DMS79 (cell line): ENCODE measurements at places on chromosomes 7 and 10.
A peak's percentile ranks its signal among the peaks of the same experiment; 100 is the strongest.

- no peak for DNase-seq
Measured at GRCh38 chr7:151053096-151053495, 4.6 kb downstream of the CDK5 start.

- no peak for DNase-seq
Measured at GRCh38 chr10:113454341-113455061, 98.4 kb upstream of the HABP2 start.

- DNase-seq, result no peak
Measured at GRCh38 chr7:150357270-150357669, 11.4 kb upstream of the REPIN1 start.

GRCh38 chr10:80163741-80164341, 31.3 kb downstream of the PLAC9 start:
- no peak for DNase-seq

DNA sequence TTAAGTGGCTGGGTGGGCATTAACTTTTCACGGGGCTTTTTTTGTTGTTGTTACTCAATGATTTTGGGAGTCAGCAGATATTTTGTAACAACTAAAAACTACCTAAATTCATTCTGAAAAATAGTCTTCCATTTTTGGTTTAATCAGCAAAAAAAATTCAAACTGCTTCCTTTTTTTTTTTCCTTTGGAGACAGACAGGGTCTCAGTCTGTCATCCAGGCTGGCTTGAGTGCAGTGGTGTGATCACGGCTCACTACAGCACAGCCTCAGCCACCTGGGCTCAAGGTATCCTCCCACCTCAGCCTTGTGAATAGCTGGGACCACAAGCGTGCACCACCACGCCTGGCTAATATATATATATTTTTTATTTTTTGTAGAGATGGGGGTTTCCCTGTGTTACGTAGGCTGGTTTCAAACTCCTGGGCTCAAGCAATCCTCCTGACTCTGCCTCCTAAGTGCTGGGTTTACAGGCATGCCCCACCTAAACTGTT, 36.5 kb downstream of the SKIDA1 start:
- DNase-seq, result no peak

DNA sequence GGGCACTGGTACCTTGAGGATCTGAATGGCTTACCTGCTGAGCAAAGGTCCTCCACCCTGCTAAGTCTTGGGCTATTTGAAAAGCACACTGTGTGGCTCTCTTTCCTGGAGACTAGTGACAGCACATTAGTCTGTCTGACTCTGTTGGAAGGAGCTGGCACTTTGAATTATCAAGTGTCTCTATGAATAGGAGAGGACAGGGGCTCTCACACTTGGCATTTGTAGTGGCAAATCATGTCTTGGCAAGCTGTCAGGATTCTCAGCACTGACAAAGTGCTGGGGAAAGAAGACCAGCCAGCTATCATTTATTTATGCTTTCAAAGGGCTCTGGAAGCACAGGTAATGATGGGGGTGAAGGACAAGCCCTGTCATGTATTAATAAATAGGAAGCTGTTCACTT, 62.8 kb downstream of the MTPN start:
- DNase-seq, result peak; percentile 80

DNA sequence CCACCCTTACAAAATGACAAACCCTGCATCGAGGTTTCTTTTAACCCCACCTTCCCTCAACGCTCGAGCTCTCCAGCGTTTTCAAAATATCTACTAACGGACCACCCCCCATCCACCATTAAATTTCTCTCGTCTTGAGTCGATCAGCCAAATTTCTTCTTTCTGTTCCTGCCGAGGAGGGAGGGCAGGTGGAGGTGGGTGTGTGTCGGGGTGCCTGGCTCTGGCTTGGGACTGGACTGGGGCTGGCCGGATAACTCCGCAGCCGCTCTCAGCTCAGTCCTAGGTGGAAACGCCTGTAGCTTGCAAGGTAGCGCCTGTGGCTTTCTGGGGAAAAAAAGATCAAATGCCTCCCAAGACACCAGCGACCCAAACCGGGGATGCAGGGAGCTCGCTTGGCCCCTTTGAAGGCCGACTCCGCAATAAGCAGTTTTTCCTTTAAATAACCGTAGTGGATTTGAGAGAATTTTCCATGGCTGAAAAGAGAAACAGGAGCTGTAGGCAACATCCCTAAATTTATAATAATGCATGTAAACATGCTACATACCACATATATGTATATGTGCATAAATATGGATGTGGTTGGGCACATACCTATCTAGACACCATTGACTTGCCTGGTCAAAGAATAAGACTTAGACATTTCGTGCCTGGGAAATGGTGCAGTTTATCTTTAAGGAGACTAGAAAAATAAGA, 1.9 kb upstream of the TMEM178B start:
- DNase-seq, result peak; percentile 61

GRCh38 chr7:148927123-148928045, 43.3 kb upstream of the EZH2 start:
- no peak for DNase-seq

DNA sequence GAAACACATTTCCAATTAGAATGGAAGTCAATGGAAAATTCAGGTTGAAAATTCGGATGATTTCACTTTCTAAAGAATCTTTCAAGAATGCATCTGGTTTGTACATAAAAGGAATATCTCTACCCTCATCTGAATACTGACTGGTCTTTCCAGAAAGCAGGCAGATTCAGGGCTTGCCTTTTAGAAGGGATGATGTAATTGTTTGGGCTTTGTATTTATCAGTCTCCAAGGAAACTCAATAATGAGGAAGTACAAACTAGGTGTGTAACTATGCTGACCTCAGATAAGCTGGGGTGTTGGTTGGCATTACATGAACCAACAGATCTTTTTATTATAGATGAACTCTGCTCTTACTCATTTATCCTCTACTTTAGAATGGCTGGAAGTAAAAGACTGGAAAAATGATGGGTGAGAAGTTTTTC, 24.1 kb downstream of the PDLIM1 start:
- no peak for DNase-seq

DNA sequence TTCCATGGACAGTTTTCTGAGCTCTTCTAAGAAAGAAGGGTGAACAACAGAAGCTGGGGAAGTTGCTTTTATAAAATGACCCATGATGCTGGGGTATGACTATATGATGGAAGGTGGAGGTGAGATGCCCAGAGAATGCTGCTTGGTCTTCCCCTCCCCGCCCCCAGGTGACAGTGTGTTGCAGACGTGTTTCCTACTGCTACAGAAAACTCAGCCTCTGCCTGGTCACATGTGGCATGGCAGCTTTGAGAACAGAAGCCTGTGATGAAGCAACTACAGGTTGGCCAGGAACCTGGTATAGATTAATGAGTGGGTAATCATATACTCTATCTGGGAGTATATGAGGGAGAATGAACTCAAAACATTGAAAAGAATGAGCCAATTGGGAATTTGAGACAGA, 67.1 kb downstream of the MTURN start:
- DNase-seq, result no peak

DNA sequence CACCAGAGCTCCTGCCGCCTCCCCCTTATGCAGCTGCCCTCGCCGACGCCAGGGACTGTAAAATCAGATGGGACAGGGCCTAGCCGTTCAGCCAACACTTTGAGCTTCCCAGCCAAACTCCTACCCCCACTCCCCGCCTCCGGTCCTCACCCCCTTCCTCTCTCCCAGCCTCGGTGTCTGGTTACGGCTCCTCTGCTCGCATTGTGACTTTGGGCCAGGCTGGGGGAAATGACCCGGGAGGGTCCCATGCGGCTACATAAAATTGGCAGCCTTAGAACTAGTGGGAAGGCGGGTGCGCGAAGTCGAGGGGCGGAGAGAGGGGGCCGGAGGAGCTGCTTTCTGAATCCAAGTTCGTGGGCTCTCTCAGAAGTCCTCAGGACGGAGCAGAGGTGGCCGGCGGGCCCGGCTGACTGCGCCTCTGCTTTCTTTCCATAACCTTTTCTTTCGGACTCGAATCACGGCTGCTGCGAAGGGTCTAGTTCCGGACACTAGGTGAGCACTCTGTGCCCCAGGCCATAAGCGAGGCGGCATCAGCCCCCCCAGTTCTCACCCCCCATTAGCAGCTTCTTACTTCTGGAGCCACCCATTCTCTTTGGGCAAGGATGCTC, at the start of gene KAZALD1:
TSS of gene KAZALD1 (plus strand) at position 366 of the 608 bp plus-strand sequence. CDS start 604 bp downstream, outside the sequence.
- DNase-seq, result no peak

- no peak for DNase-seq
Measured at GRCh38 chr7:37352974-37353948, 95.4 kb downstream of the ELMO1 start.

- no peak for DNase-seq
Measured at GRCh38 chr7:43666938-43667337, 62.4 kb downstream of the COA1 start.

DNA sequence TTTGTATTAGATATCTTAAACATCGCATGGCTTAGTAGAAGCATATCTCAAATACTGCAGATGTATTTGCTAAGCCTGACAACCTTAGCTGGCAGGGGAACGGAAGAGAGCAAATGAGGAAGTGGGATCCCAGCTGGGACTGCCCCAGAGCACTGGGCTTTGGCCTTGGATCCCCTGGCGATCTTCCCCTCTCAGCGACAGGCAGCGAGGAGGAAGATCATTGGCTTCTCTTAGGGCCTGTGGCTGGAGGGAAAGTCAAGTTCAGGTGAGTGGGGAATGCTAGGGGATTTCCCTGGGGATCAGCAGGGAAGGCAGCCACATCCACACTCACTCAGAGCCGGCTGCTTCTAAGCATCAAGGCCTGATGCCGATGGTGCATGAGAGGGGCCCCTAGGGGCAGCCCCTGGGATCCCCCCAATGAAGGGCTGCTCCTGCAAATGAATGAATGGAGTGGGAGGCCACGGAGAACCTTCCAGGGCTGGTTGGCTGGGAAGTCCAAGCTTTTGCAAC, 42.0 kb downstream of the LYZL2 start:
- no peak for DNase-seq

DNA sequence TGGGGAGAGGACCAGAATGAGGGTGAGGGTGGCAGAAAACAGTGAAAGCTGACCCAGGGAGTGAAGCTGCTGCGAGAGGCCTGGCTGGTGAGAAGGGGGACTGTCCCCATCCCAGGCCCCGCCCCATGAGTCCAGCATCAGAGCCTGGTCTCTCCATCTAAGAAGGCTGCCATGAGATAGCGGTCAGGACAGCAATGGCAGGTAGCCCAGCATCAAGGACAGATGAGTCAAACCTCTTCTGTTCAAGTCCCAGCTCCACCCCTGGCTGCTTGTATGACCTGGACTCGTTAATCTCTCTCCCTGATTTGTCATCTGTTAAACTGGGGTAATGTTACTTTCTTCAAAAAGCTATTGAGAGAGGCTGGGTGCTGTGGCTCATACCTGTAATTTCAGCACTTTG, 22.2 kb downstream of the GPNMB start:
- no peak for DNase-seq
